Stimulated activated CD4-positive, alpha-beta T cell treated with anti-CD3 and anti-CD28 coated beads, Interleukin-4, amount 100 ng/mL, for 1 hour (primary cell): ENCODE measurements at places on chromosomes 16 and 17.

DNA sequence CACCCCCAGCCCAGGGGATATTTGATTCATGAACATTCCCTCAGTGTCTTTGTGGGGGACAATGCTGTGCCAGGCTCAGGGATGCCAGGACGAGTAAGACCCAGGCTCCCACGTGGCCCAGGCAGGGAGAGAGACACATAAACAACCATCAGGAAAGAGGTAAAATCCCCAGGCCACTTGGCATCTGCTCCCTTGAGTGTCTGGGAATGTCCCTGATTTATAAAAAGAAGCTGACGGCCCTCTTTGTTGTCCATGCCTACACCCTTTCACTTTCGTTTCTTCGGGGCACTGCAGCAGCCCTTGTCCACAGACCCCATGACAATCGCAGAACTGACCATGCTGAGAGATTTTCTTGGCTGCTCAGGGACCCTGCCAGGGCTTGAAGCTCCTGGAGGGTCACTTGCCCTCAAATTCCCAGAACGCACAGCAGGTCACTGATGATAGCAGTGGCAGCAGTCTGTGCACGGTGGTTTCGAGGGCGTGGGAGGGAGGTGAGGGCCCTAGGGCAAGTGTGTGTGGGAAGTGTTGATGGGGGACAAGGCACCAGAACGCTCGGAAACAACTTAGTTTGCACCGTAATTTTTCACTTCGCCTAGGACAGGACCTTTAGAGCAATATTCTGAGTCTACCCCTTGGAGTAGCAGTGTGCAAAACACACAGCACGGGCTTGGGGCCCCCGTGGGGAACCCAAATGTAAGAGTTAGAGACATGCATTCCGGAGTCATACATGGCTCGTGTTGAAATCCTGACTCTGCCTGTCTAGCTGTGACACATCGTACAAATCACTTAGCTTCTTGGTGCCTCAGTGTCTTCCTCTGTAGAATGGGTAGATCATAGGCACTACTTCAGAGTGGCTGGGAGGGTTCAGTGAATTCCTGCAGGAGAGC, 4.7 kb downstream of the NOD2 start:
- peak; percentile 64 for DNase-seq

DNA sequence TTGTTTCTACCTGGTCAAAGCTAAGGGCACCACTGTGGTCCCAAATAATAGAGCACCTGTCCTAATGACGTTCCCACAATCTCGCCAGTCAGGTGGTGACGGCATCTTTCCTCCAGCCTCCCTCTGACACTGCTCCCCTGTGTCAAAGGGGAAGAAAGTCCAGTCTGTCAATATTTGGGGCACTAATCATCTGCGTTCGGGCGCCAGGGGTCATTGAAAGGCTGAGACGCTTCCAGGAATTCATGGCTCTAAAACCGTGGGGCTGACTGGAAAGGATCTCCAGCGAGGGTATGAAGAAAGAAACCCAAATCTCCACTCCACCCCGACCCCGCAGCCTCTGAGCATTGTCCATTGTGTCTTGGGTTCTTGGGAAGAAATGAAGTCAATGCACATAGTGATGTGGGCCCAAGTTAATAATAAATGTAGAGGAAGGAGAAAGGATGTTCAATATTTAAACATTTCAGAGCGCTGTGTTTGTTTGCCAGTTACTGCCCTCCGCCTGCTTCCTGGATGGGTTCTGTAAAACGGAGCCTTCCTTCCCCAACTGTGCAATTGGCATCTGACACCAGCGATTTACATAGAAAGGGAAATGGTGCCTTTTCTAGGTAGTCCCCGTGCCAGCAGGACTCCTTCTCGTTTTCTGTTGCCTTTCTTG, 103.2 kb downstream of the SOCS1 start:
- no peak for DNase-seq

- no peak for DNase-seq
Observed at GRCh38 chr16:77869997-77870813, 81.8 kb downstream of the VAT1L start.

DNA sequence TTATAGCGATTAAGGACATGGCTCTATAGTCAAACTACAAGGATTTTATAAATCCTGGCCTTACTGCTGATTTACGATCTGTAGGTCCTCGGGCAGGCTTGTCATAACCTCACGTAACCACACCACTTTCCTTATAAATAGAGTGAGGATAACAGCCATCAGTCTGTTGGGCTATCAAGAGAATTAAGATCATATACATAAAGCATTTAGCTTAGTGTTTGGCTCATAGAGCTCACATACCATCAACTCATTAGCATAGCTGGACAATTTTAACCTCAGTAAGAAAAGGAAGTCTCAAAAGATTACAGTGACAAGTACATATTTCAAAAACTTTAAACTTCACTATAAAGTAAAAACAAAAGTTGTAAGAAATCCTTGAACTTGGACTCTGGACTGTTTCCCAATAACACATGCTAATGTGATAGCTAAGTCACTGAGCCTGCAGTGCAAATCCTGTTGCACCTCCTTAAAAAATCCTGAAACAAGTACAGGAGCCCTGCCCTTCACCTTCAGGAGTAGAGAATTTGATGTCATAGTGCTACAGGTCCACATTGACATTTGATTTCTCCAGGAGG, 20.8 kb upstream of the CLEC3A start:
- DNase-seq = no peak

DNA sequence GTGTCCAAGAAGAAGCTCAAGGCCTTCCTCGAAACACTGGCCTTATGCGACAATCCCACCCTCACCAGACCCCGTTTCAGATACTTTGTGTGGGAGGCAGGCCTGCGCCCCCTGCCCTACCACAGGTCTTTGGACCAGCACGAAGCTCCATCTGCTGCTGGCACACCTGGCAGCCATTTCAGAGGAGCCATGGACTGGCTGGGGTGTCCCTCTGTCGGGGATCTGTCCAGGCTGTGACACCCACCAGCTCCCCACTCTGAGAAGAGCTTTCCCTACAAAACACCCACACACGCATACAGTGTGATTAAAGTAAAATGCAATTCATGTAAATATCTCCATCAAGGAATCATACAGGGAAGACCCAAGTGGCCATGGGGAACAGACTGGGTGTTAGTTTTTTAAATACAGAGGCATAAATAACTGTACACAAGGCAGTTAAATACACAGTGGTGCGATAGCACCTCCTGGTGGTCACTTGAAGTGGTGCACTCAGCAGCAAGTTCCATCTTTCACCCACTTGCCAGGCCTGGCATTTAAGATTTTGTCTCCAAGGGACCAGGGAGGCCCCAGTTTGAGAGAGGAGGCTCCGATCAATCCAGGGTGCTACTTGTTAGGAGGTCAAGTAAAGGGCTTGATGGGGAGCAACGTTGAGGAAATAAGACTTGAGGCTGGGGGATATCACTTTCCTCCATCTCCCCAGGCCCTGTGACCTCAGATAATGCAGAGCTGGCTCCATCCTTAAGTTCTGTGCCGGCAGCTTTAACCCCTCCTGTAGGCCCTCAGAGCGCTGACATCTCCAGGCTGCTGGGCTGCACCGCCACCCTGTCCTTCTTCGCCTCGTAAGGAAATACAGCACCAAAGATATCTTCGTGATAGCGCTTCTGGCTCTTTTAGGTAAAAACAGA, 43.6 kb downstream of the NOS2 start:
- peak; percentile 58 for DNase-seq

DNA sequence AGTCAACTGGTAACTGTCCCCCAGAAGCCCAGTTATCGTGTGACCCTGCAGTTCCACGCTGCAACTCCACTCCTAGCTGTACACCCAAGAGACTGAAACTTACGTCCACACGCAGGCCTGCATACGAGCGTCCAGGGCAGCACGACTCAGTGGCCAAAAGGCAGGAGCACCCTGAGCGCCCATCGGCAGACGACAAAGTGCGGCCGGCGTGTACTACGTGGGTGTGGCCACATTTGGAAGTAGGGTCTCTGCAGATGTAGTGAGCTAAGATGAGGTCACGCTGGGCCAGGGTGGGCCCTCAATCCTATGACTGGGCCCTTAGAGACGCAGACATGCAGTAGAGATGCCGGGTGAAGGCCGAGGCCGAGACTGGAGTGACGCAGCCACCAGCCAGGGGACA, 13.5 kb downstream of the GALNS start:
- no peak for DNase-seq

DNA sequence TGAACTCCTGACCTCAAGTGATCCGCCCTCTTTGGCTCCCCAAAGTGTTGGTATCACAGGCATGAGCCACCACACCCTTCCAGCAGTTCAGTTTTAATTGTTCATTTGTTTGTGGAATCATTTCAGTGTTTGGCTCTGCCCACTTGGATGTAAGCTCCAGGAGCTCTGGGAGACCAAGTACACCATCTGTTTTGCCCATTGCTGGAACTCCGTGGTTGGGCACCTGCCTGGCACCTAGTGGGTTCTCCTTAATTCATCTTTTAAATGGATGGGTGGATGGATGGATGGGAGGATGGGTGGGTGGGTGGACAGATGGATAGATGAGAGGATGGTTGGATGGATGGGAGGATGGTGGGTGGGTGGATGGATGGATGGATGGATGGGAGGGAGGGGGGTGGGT, 953 bp upstream of the NECAB2 start:
- no peak for DNase-seq

DNA sequence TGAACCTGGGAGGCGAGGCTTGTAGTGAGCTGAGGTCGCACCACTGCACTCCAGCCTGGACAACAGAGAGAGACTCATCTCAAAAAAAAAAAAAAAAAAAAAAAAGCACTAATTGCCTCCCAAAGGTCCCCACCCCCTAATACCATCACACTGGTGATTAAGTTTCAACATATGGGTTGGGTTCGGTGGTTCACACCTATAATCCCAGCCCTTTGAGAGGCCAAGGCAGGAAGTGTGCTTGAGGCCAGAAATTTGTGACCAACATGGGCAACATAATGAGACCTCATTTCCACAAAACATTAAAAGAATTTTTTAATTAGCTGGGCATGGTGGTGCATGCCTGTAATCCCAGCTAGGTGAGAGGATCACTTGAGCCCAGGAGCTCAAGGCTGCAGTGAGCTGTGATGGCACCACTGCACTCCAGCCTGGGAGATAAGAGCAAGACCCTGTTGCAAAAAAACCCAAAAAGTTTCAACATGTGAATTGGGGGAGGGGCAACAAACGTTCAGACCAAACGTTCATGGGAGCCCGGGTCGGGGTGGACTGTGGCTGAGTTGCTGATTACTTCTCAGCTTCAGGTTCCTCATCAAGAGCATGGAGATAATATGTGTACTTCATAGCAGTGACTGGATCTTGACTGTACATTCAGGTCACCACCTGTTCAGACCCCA, 62.1 kb upstream of the NOL11 start:
- DNase-seq = no peak

DNA sequence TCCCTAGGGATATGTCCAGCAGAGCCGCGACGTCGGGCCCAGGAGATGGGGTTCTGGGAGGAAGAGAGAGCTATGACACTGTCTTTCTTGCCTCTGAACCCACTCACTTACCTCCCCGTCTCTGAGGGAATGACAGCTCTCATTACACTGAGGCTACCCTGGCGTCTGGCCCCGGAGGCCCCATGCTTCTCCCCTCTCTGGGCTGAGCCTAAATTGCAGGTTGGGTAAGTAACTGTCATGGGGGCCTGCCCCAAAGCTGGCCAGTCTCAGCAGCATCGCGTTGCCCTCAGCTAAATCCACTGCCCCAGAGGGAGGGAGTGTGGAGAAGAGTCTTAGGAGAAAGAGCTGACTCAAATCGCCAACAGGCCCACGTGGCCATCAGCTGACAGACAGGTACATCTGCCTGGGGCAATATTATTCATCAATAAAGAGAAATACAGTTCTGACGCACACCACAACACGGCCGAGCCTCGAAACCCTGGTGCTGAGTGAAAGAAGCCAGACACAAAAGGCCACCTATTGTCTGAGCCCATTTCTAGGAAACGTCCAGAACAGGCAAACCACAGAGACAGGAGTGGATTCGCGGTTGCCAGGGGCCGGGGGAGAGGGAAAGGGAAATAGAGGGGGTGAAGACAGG, 156.4 kb downstream of the C16orf95 start:
- no peak for DNase-seq

GRCh38 chr17:11795906-11796305, 197.6 kb downstream of the DNAH9 start:
- DNase-seq = no peak

GRCh38 chr16:3729161-3730112, 12.1 kb upstream of the TRAP1 start:
- DNase-seq = no peak

DNA sequence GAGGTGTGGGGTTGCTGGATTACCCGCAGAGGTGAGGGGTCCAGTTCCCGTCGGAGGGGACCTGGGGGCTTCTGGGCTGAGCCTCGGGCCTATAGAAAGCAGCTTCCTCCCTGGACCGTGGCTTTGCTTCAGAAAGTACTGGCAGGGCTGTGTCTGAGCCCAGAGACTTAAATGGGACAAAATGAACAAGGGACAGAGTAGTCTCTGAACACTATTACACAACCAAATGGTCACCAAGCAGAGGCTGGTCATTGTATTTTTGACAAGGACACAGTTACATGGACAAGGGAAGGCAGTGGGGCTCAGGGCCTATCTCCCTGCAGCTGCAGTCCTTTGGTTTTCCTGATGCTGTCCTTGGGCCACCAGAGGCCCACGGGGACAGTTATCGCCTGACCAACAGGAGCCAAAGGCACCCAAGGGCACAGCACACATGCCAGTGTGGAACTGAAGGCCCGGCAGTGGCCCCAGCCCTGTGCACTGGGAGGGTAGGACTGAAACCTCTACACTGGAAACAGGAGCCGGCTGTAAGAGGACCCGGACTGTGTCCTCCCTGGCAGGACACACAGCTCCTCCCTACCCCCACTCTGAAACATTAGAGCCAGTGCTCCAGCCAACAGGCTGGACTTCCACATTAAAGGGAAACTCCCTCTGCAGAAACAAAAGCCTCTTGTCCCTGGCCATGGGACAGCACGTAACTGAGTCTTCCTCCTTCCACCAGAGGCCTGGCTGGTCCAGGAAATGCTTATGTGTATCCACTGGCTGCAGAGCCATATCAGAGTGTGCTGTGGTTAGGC, 26.0 kb upstream of the ERN1 start:
- no peak for DNase-seq

DNA sequence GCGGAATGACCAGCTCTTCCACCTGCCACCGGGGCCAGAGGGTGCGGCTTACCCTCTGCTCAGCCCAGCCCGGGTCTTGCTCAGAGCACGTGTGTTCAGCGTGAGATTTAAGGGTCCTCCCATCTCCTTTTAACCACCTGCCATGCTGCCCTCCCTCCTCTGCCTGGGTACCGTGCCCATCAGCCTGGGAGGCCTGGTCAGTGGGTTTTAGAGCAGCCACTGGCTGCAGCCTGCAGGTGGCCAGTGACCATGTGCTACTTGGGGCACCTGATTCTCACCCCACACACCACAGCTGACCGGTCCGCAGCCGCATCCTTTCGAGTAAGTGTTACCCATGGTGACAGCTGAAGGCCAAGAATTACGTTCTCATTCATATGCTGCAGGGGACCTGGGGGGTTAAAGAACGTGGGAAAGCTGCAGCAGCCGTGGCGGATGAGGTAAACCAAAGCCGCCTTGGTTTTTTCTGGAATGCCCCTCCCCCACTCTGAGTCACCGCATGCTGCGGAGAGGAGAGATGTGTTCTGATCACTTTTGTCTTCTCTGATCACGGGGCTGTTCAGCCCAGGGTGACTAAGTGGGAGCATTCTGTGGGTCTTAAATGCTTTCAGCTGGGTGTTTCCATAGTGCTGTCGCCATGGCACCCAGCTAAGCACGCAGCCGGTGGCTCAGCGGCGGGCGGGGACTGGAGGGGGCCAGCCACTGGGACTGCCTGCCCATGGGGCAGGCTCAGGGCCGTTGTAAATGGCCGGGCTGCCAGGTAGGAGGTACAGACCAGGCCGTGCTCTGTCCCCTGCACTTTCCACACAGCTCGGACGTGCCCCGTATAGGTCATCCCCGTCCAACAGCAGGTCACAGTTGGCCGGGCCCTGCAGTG, 59.8 kb downstream of the BAIAP2 start:
- DNase-seq = peak; percentile 79
